ENCODE measurements at places on chromosomes 2 and 18. TPM values are rescaled to one million over a fixed set of nuclear protein-coding genes. Genes with fewer than 3 reads are reported as not detected.

- peaks cover 11% of the 10 kb centered on the region for H3K4me1 ChIP-seq
- H3K27ac ChIP-seq: no peak overlapping the region
These were observed 52.9 kb downstream of the PXDN start for GRCh38 chr2:1691366-1691765.

DNA sequence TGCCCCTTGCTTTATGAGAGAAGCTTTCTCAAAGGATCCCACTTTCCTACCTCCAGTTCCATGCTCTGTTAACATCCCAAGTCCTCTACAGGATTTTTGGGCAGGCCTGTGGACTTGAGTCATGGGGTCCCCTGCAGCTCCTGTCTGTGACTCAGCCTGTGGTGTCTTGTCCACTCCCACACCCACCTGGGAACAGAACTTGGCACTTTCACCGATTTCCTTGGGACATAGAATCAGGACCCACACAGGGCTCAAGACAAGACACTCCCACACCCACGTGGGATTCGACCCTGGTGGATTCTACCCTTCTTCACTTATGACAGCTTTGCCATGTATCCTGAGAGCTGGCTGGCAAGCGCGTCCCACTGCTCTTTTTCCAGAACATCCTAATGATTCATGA lies 30.7 kb upstream of the HDAC4 start:
- no peak overlapping the region for H3K27ac ChIP-seq
- no peaks in the 10 kb centered on the region for H3K36me3 ChIP-seq
- H3K4me1 ChIP-seq: no peaks in the 10 kb centered on the region
- peaks cover 31% of the 10 kb centered on the region for H3K27me3 ChIP-seq
- H3K4me3 ChIP-seq: no peak overlapping the region

GRCh38 chr2:231929961-231930592 lies 3.9 kb upstream of the NPPC start:
- peaks cover 38% of the 10 kb centered on the region for H3K4me1 ChIP-seq
- no peaks in the 10 kb centered on the region for H3K36me3 ChIP-seq
- DNase-seq: peak; percentile 82
- H3K27me3 ChIP-seq: peaks cover 64% of the 10 kb centered on the region
- no peak overlapping the region for H3K4me3 ChIP-seq

GRCh38 chr2:284896-285492 lies 2.9 kb downstream of the ALKAL2 start:
- peaks cover 31% of the 10 kb centered on the region for H3K27me3 ChIP-seq
- H3K36me3 ChIP-seq: peaks cover 23% of the 10 kb centered on the region
- DNase-seq: no peak
- H3K4me3 ChIP-seq: no peak overlapping the region
- peaks cover 41% of the 10 kb centered on the region for H3K4me1 ChIP-seq

The LRRTM1 gene
- total RNA-seq: 0.11 TPM

The MROH2A gene
- total RNA-seq: not detected

Measured in left ventricle myocardium inferior (tissue), 1 donor.